ENCODE measurements at places on chromosomes 6 and 20.

GRCh38 chr6:27693766-27694546 is 218.2 kb downstream of the OR2B2 start:
- DNase-seq: peak; percentile 49

DNA sequence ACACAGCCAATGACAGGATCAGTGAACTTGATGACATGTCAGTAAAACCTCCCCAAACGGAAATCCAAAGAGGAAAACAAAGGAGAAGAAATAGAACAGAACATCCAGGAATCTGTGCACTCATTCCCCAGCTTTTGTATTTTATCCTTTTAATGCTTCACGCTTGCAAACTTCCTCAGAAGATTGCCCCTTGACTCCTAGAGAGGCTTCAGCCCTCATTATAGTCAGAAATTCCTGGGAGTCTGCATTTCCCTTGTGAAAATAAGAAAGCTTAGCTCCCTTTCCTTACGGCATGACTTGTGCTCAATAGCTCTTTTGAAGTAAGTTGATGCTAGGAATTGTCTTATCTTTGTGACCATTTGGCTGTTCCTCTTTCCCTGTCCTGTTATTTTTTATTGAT is 313.6 kb upstream of the OPRM1 start:
- DNase-seq: no peak

DNA sequence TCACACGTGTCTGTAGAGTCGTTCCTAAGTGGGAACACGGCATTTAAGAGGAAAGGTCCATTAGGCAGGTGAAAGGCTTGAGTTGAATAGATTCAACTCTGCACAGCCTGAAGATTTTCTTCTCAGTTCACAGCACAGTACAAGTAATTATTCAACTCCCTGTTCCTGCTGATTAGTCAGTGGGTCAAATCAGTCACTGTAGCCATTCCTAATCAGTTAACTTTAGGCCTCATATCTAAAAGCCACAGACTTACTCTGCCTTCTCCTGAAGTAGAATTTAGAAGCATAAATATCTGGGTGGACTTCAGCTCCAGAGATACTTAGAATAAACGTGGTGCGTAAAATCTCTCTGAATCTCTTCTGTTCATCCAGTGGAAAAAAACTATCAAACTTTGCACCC is 872.4 kb downstream of the C6orf118 start:
- no peak for DNase-seq

DNA sequence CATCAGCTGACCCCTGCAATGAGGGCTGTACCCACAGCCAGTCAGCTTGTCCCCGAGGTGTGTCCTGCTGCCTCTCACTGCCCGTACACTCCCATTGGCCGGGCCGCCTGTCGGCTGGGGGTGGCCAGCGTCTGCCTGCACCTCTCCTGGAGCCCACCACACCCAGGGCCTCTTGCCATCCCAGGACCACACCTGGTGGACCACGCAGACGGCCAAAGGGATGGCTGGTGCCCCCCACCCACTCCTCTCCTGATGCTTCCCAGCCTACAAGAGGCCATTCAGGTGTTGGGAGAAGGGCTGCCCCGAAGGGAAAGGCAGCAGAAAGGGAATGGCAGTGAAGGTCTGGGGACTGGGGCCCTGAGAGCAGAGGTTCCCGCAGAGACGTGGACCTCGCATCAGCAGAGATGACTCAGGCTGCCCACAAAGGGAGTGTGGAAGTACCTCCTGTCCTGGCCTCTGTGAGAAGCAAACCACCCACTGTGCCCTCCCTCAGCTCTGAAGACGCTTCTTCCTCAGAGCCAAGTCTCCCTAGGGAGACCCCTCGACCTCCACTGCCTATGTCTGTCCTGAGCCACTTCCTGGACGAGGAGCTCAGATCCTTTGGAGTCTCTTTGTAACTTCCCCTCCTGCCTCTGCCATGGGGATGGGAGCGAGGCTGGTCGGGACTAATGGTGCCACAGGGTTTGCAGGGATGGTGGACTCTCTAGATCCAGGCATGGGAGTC is 60.9 kb downstream of the PYGB start:
- DNase-seq: no peak

DNA sequence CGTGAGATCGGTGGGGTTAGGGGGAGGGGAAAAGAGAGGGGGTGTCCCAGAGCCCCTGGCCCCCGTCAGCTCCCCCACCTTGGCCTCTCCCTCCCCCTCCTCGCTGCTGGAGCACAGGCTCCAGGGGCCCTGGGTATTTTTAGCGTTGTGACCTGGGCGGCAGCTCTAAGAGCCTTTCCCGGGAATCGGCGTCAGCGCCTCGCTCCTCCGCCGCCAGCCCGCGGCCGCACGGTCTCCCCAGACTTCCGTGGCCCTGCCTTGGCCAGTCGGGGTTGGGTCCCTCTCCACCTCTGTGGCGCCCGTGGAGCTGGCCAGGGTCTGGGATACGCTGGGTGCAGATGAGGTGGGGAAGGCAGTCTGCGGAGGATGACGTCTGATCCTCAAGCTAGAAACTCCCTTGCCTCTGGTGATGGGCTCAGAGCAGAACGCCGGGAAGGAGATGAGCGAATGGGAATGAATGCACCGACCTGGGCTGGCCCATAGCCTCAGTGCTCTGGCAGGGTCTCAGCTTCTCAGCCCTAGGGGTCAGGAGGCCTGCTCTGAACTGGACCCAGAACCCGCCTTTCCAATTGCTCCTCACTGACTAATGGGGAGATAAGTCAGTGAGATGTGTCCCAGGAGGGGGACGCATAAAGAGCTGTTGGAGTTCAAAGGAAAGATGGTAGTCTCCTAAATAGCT is 883 bp upstream of the DBNDD2 start:
- peak; percentile 35 for DNase-seq

GRCh38 chr6:156348424-156348823 is 428.8 kb upstream of the ARID1B start:
- no peak for DNase-seq

- no peak for DNase-seq
Measured at GRCh38 chr6:107435798-107436197, 23.6 kb downstream of the PDSS2 start.

- DNase-seq: no peak
Measured at GRCh38 chr6:105746130-105746505, 340.0 kb upstream of the PRDM1 start.

GRCh38 chr6:17965397-17965796 is 22.0 kb downstream of the KIF13A start:
- no peak for DNase-seq

DNA sequence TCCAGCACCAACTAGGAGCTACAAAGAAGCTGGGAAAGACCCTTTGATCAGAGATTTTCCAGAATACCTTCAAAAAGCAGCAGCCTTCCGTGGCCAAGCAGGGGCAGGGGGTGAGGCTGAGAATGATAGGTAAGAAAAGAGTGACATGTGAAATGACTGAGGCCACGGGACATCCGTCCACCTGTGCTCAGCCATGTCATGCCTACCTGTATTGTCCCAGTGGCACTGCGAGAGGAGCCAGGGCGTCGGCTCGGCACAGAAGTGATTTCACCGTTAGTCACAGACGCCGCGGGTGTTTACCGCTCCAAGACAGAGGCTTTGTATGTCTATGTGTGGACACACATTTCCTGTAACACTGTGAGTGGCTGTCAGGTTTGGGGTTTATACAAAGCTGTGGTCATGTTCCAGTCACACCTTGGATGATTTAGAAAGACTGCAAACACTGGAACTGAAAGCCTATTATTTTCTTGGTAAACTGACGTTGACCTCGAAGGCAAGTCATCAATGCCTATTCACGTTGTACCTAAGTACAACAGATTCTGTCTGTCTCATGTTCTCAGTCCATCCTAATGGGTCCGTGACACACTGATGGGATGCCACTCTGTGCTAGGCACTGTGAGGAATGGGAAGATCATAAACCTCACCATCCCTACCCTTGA is 32.1 kb upstream of the JAG1 start:
- DNase-seq: no peak

GRCh38 chr6:166839569-166839968 is 116.8 kb downstream of the RNASET2 start:
- no peak for DNase-seq

GRCh38 chr6:122751326-122751725 is 28.2 kb upstream of the FABP7 start:
- DNase-seq: no peak

GRCh38 chr6:33050014-33050810 is 23.2 kb downstream of the HLA-DPA1 start:
- no peak for DNase-seq

DNA sequence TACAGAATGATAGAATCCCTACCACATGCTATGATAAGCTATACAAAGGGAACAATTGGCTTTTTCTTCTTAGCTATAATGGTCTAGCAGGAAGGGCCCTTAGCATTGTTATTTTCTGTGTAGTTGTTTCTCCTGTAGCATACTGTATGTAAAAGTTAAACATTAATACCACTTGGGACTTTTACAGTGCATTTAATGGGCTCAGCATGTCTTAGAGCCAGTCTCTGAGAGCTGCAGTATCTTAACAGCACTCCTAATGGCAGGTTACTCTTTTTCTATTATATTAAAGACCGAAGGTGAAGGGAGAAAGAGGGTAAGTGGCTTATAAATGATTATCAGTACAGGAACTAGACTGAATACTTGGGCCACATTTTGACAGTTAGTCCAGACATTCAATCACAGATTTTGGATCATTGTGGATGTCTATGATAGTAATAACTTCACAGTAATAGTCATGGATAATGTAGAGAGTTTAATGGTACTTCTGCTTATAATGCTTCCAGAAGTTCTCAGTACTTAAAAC is 290.7 kb downstream of the PHF3 start:
- DNase-seq: no peak
